ENCODE measurements at places on chromosomes 2 and 18.

GRCh38 chr2:20755132-20755800 is 67.6 kb downstream of the LDAH start:
- DNase-seq = no peak

DNA sequence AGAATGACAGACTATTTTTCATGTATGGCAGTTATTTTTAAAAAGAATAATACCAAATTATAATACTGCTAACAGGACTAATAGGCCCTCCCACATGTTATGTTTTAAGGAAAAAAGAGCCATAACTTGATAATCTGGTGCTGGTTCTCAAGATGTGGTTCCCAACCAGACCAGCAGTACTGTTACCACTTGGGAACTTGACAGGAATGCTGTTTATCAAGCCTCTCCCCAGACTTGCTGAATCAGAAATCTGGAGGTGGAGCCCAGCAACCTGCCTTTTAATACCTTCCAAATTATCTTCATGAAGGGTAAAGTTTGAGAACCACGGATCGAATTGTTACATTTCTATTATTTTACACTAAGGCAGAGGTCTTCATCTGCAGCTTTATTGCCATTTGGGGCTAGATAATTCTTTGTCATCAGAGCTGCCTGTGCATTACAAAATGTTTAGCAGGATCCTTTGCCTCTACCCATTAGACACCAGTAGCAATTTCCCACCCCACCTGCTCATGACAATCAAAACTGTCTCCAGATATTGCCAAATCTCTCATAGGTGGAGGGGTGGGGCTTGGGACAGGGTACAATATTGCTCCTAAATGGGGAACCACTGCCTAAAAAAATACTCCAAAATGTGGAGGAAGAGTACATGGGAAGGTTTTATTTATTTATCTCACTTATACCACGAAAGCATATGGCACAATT is 629.6 kb downstream of the ARHGAP15 start:
- no peak for DNase-seq

DNA sequence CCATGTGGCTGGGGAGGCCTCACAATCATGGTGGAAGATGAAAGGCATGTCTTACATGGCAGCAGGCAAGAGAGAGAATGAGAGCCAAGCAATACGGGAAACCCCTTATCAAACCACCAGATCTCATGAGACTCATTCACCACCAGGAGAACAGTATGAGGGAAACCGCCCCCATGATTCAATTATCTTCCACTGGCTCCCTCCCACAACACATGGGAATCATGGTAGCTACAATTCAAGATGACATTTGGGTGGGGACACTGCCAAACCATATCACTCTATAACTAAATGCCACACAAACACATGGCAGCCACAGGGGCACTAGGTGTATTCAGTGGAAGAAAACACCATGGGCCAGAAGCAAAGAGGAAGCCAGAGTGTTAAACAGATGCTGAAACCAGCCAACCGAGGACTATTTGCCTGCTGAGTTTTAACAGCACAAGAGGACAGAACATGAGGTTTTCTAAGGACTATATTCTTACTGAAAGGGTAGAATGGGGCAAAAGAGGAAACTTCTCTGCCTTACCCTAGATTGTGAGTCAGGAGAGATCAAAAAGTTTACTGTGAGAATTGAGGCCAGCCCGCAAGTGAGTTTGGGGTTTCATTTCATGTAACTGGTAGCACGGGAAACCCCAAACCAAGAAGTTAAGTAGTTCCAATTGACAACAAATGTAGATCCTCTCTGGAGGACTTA is 49.2 kb downstream of the SIGLEC15 start:
- peak; percentile 33 for DNase-seq

DNA sequence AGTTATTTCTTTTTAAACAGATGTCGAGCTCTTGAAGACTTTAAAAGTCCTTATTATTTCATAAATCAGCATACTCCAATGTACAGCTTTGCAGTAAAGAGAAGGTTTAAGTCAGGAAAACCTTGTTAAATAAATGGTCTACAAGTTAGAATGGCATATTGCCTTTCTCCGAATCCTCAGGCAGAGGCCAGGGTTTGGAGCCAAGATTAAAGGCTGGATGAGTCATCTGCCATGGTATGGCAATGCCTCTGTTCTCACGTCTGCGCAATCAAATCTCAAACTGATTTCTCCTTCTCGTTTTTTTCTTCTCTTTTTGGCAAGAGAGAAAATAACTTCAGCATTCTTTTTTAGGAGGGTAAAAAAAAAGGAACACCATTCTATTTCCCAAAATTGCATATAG is 5.6 kb upstream of the KCNJ3 start:
- no peak for DNase-seq

- no peak for DNase-seq
Observed at GRCh38 chr18:21903709-21904108, 163.1 kb downstream of the MIB1 start.
